ENCODE measurements at places on chromosomes 4 and X. TPM values are rescaled to one million over a fixed set of nuclear protein-coding genes. Genes with fewer than 3 reads are reported as not detected.

The ADAM29 gene
- total RNA-seq, result not detected

The LAMTOR3 gene
- total RNA-seq, result 31.5 TPM

The PAGE5 gene
- not detected for total RNA-seq

The ANKRD50 gene
- total RNA-seq, result 11.7 TPM

DNA sequence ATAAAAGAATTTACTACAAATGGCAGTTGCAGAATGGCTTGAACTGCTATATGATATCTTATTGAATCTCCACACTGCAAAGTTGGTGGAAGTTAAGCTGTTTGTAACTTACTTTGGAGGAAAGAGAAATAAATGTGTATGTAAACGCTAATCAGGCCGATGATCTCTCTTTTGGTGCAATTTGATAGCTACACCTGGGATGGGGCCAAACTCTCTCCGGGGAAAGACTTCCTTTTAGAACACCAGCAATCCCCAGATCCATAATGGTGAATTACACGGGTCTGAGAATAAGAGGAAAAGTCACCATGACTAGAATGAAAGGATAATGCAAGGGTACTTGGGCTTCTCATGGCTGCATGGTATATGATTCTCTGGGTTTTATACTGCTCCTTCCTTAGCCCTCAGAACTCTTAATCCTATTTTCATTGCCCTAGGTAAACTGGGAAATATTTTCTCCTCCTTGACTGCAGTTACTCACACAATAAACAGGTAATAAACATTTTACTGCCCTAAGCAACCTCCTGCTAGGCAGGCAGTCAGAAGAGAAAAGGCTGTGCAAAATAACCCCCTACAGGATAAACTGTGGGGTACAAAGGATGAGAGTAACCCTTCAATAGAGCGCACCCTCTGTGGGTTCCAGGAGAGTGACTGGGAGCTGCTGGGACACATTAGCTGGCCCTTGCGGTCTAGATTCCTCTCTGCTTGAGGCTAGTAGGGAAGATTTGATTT, 109.3 kb downstream of the MGST2 start:
- no peak for DNase-seq

DNA sequence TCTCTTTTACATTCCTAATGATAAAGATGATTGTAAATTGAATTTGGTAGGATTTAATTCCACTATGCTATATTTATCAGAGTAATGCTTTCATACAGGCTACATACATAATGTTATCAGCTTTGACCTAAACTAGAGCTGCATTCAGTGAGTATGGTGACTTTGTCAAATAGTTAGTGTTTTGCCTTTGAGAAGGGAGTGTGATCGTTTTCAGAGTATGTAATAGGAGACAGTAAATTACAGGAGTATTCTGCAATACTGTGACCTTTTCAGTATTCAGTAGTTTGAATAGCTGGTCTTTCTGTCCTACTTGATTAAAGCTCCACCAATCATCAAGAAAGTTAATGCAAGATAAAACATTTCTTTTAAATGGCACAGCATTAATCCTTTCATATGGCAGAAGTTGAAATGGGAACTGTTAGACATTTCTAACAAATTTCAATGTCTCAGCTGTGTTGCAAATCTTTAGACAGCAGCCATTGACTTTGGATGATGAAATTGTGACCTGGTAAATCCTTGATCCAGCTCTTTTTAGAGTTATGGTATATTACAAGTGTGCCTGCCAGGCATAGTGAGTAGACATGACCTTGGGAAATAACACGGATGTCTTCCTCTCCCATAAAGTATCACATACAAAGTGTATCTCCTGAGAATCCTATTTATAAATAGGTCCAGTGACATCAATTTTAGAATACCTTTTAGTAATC, 455.3 kb downstream of the KCTD8 start:
- no peak for DNase-seq

- no peak for DNase-seq
Observed at GRCh38 chrX:55119712-55120111, 30.9 kb downstream of the PAGE2 start.

DNA sequence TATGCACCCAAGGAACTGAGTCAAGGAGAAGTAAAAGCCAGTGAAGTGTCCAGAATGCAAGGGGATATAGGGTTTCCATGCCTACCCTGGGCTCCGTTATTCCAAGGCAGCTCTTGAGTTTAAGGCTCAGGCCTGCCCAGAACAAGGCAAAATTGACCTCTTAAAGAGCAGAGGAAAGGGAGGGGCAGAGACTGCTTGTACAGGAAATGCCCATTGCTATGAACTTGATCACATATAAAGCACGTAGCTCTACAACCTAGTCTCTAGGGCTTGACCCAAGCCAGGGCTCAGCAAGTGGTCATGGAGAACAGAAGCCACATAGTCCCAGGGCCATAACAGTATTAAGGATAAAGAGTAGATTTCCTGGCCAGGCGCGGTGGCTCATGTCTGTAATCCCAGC, 58.2 kb upstream of the MSN start:
- no peak for DNase-seq

DNA sequence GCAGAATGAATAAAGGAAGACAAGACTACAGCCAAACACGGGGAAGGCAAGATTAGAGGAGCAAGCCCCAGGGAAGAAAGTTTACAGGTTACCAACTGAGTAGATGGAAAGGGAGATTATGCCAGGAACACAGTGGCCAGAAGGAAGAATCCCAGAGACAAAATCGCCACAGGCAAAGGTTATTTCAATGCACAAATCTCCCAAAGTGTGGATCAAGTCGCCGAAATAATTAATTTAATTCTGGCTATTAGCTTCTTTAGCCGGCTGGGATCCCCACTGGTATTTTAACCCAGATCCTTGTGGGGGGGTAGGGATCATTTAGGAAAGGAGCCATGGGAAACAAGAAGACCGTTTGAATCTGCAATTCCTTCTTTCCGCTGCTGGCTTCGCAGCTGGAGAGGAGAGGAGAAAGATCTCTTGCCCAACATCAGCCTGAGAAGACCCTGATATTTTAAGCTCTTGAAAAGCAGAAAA, 171.0 kb downstream of the DHX15 start:
- DNase-seq, result no peak

- no peak for DNase-seq
Observed at GRCh38 chr4:61772126-61772525, 572.0 kb downstream of the ADGRL3 start.

DNA sequence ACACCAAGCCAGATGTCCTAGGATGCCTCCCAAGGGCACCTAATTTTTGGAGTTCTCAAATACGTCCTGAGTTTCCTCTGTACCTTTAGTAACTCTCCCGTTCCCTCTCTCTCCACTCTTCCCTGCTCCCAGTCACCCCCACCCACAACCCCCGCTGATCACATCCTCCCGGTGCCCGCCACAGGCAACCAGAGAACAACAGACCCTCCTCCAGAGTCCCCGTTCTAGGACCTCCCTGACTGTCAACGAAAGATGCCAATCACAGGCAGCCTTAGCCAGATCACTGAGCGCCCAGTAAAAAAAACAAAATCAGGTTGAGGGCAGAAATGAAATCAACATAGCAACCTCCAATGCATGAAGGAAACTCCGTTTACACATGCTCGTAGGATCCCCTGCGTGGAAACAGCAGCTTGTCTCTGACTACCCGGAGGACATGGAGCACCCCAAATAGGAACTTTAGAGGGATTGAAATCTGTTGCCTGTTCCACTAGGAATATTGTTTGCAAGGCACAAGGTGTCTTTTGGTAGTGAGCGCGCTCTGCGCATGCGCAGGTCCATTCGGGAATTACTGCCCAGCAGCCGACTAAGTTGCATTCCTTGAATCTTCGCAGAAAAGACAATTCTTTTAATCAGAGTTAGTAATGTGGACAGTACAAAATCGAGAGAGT, at the start of gene GABRB1:
Gene GABRB1, plus strand, starts transcription at position 557 of the 668 bp plus-strand sequence.
- DNase-seq, result no peak

DNA sequence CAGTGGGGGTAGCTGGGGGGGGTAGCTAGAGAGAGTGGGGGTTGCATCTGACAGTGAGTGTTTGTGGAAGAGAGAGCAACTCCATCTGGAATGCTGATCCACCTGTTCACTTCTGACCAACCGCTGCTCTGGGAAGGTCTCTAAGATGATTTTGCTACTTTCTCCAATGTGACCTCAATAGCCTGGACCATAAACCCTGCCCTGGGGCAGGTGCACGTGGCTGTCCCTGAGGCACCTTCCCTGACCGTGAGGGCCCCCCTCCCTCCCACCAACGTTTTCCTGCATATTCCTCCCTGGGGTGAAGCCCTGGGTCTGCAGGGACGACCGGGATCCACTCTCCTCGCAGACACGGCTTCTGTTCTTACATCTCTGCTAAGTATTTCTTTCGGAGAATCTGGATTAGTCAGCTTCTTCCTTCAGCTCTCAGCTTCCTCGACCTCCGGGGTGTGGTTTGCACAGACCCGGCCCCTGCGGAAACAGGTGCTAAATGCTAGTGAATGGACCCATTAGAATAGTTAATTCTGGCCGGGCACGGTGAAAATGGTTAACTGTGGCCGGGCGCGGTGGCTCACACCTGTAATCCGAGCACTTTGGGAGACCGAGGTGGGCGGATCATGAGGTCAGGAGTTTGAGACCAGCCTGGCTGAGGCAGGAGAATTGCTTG, 21.4 kb upstream of the PLCXD1 start:
- no peak for DNase-seq
